ENCODE measurements at places on chromosomes 2 and 18. TPM values are rescaled to one million over a fixed set of nuclear protein-coding genes. Genes with fewer than 3 reads are reported as not detected.

The HOXD9 gene
- total RNA-seq = 0.80 TPM

GRCh38 chr18:54718408-54718773, 109.9 kb upstream of the RAB27B start:
- no peak overlapping the region for H3K27ac ChIP-seq
- no peak for DNase-seq
- H3K27me3 ChIP-seq = no peaks in the 10 kb centered on the region

GRCh38 chr2:18611184-18611583, 21.8 kb upstream of the NT5C1B start:
- no peak overlapping the region for H3K4me3 ChIP-seq
- DNase-seq = no peak
- no peaks in the 10 kb centered on the region for H3K4me1 ChIP-seq
- H3K27ac ChIP-seq = no peak overlapping the region
- no peaks in the 10 kb centered on the region for H3K36me3 ChIP-seq
- H3K27me3 ChIP-seq = no peaks in the 10 kb centered on the region

The VAMP8 gene
- total RNA-seq = 64.0 TPM

- no peaks in the 10 kb centered on the region for H3K27me3 ChIP-seq
- peaks cover 5% of the 10 kb centered on the region for H3K4me1 ChIP-seq
- DNase-seq = peak; percentile 93
- no peak overlapping the region for H3K4me3 ChIP-seq
- peaks cover 6% of the 10 kb centered on the region for H3K36me3 ChIP-seq
These were observed 75.9 kb downstream of the ITGB1BP1 start for GRCh38 chr2:9347411-9347881.

- no peak for DNase-seq
- no peak overlapping the region for H3K4me3 ChIP-seq
- peaks cover 4% of the 10 kb centered on the region for H3K4me1 ChIP-seq
- H3K27ac ChIP-seq = no peak overlapping the region
- H3K27me3 ChIP-seq = no peaks in the 10 kb centered on the region
- peaks cover 21% of the 10 kb centered on the region for H3K36me3 ChIP-seq
These were observed 61.1 kb upstream of the MCFD2 start for GRCh38 chr2:46976556-46977279.

The DLX1 gene
- total RNA-seq = not detected

DNA sequence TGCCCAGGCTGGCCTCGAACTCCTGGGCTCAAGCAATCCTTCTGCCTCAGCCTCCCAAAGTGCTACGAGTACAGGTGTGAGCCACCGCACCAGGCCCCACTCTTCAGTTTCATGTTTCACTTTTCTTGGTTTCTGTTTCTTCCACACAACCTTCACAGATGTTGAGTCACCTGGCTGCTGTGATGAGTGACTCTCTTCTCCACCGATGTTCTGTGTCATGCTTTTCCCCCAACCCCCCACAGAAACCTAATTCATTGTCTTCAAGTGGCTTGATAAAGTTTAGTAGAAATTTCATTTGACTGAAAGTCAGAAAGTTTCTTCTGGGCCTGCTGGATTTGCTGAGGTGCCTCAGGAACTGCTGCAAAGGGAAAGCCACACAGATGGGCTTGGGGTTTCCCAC, 78.5 kb downstream of the SPHKAP start:
- H3K36me3 ChIP-seq = no peaks in the 10 kb centered on the region
- no peak for DNase-seq
- H3K4me3 ChIP-seq = no peak overlapping the region
- no peaks in the 10 kb centered on the region for H3K27me3 ChIP-seq

DNA sequence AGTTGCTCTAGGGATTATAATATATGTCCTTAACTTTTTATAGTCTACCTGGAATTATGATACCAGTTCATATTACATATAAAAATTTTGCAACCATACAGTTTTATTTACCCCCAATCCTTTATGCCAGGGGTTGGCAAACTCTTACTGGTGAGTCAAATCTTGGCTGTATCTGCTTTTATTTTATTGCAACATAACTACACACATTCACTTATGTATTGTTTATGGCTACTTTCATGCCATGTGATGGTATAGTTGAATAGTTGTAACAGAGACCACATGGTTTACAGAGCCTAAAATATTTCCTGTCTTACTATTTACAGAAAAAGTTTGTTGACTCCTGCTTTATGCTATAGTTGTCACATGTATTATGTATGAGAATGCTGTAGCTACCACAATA, 25.8 kb upstream of the DLX2 start:
- DNase-seq = no peak
- no peak overlapping the region for H3K27ac ChIP-seq
- H3K36me3 ChIP-seq = no peaks in the 10 kb centered on the region
- no peaks in the 10 kb centered on the region for H3K4me1 ChIP-seq
- H3K4me3 ChIP-seq = no peak overlapping the region
- no peaks in the 10 kb centered on the region for H3K27me3 ChIP-seq

- H3K27me3 ChIP-seq = no peaks in the 10 kb centered on the region
- DNase-seq = no peak
- H3K27ac ChIP-seq = no peak overlapping the region
- H3K36me3 ChIP-seq = no peaks in the 10 kb centered on the region
These were observed 257.2 kb upstream of the HDAC4 start for GRCh38 chr2:239657992-239658391.

GRCh38 chr18:50700245-50701165, 119.3 kb downstream of the MRO start:
- DNase-seq = no peak
- H3K27me3 ChIP-seq = peaks cover 4% of the 10 kb centered on the region
- H3K4me1 ChIP-seq = no peaks in the 10 kb centered on the region
- no peak overlapping the region for H3K4me3 ChIP-seq
- no peak overlapping the region for H3K27ac ChIP-seq

The CIDEA gene
- total RNA-seq = not detected

DNA sequence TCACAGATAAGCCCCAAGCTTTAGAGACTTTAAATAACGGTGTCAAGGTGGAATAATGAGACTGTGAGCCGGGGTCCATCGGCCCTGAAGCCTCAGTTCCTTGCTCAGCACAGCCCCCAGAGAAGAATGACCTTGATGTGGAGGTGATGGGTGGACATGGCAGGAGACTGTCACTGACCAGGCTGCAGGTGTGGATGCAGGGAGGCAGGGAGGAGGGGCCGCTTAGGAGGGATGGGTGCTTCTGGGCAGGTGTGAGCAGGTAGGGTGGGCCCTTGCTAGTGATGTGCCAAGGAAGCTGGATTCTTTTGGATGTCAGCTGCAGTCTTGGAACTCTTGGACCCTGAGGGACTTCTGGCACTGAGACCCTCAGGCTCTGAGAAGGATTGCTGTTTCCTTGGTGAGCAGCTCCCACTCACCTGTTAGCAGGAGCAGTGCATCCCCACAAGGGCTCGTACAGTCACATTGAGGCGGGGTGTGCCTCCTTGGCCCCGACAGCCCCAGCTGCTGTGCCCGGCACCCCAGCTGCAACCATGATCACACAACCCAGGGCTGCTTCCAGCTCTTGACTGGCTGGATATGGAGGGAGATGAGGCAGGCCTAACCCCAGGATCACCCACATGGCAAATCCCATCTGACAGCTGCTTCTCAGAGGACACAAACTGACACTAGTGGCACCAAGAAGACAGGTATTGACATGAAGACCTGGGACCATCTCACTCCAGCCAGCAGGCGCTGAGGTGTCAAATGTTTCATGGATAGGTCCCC, 209.8 kb upstream of the HDAC4 start:
- no peaks in the 10 kb centered on the region for H3K27me3 ChIP-seq
- H3K36me3 ChIP-seq = no peaks in the 10 kb centered on the region
- H3K4me1 ChIP-seq = peaks cover 7% of the 10 kb centered on the region
- no peak overlapping the region for H3K4me3 ChIP-seq
- DNase-seq = no peak
- H3K27ac ChIP-seq = no peak overlapping the region

DNA sequence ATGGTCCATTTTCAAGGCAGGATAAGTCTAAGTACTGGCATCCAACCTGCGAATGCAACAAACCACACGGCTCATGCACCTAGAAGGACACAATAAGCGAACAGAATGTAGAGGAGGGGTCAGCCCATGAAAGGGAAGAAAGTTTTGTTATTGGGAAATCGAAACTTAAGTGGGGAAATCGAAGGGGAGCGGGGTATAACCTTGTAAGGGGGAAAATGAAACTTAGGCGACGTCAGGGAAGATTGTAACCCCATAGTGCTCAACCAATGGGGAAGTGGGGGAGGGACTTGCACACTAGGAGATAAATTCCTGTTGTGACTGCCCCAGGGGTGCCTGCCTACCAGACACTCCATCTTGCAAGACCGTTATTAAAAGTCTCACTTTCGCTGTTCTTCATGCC, 15.6 kb upstream of the OTOF start:
- no peaks in the 10 kb centered on the region for H3K27me3 ChIP-seq
- no peak overlapping the region for H3K4me3 ChIP-seq
- no peak for DNase-seq
- no peaks in the 10 kb centered on the region for H3K4me1 ChIP-seq

- no peak overlapping the region for H3K4me3 ChIP-seq
- no peak overlapping the region for H3K27ac ChIP-seq
- H3K36me3 ChIP-seq = no peaks in the 10 kb centered on the region
- no peaks in the 10 kb centered on the region for H3K4me1 ChIP-seq
These were observed 49.6 kb downstream of the NXPH2 start for GRCh38 chr2:138730497-138731030.

The DIPK1C gene
- not detected for total RNA-seq

DNA sequence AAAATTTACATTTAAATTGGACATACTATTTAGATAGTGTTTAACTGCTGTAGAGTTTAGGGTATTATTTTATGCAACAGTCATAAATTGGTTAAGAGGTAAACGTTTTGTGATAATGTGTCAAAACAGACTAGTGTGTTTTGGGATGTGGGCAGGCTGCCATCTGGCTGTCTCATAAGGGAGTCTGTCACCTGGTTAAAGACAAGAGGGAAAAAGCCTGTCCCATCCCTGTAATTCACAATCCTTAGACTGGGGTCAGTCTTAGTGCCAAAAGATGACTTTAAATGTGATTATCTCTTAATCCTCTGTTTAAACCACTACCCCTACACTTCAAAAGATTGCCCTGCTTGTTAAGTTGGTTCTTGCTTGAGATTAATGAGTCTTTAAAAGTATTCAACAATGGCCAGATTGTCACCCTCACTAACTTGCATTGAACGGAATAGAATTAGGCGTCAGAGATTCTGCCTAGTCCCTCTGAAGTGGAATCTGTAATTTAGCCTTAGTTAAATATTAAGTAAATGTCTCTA, 59.2 kb downstream of the SGPP2 start:
- H3K27me3 ChIP-seq = no peaks in the 10 kb centered on the region
- H3K36me3 ChIP-seq = no peaks in the 10 kb centered on the region
- H3K27ac ChIP-seq = no peak overlapping the region
- peak; percentile 16 for DNase-seq

DNA sequence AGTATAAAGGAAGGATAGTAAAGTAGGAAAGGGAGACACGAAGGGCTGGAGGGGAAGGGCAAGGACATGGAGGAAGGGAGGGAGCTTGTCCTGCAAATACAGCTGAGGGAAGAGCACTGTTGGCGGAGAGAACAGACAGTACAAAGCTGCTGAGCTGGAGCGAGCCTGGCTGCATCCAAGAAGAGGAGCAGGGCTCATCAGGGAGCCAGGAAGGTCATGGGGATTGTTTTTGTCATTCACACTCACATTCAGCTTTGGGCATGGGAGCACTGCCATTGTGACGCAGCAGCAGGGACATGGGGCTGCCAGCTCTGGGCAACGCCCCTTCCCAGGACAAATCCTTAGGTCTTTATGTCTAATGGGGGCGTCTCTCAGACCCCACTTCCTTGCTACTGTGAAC, 125.1 kb downstream of the COPS8 start:
- DNase-seq = no peak
- no peaks in the 10 kb centered on the region for H3K36me3 ChIP-seq
- no peak overlapping the region for H3K4me3 ChIP-seq
- H3K4me1 ChIP-seq = peaks cover 16% of the 10 kb centered on the region

The SERPINB11 gene
- total RNA-seq = not detected

DNA sequence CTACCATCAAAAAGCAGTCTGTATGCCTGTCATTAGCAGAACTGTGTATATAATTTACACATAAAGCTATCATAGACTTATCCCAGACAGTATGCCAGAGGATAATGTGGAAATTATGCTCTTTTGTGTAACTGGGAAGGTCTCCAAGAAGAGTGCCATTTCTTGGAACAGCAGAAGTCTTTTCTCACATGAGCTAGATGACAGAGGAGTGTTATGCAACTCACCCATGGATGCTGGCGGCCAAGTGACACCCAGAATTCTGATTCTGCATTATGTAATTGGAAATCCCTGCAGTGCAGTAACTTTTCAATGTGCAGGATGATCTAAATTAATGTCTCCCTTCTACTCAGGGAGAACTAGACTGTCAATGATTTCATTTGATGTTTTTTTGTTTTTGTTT, 160.0 kb downstream of the UBE2E3 start:
- DNase-seq = peak; percentile 59
- no peaks in the 10 kb centered on the region for H3K36me3 ChIP-seq
- H3K4me3 ChIP-seq = no peak overlapping the region
- H3K4me1 ChIP-seq = no peaks in the 10 kb centered on the region

DNA sequence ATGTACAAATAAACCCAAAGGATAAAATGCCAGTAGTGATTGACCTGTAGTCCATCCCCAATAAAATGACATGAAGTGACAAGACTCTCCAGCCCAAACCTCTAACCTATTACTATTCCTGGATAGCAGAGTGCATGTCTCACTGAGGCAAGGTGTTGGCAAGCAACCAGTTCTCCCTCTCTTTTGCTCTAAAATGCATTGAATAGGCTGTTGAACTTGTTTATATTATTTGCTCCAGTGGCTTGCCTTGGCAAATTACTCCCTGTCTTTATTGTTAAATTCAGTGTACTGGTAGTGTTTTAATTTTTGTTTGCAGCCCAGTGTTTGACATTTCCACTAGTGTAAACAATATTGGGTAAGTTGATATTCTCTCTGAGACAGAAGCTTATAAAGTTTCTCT, 70.5 kb downstream of the CSRNP3 start:
- DNase-seq = no peak
- no peak overlapping the region for H3K27ac ChIP-seq
- no peaks in the 10 kb centered on the region for H3K36me3 ChIP-seq
- no peaks in the 10 kb centered on the region for H3K4me1 ChIP-seq
- no peak overlapping the region for H3K4me3 ChIP-seq
- H3K27me3 ChIP-seq = no peaks in the 10 kb centered on the region

- H3K4me1 ChIP-seq = peaks cover 6% of the 10 kb centered on the region
- DNase-seq = peak; percentile 22
These were observed 128.0 kb upstream of the MSH6 start for GRCh38 chr2:47654790-47655562.

The AKAIN1 gene
- not detected for total RNA-seq

DNA sequence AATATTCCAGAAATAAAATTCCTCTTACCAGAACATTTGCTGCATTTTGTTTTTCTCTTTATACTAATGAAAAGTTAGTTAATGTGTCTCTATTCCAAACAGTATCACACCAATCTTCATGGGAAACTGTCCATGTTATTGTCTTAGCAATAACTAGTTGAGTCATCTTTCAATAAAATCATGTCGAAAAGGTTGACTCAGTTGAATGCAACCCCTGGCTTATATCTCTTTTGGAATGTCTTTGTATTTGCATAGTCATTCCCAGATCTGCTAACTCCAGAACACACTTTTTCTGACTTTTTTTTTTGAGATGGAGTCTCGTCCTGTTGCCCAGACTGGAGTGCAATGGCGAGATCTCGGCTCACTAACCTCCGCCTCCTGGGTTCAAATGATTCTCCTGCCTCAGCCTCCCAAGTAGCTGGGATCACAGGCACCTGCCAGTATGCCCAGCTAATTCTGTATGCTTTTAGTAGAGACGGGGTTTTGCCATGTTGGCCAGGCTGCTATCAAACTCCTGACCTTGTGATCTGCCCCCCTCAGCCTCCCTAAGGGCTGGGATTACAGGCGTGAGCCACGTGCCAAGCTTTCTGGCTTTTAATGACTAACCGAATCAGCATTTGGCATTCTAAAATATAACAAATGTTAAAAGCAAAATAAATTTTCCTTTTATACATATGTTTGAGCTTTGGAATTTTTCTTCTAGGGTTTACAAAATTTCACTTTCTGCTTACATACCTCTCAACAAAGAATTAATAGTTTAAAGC, 133.2 kb upstream of the GULP1 start:
- no peak overlapping the region for H3K4me3 ChIP-seq
- no peaks in the 10 kb centered on the region for H3K36me3 ChIP-seq
- no peak overlapping the region for H3K27ac ChIP-seq
